ENCODE measurements at places on chromosomes 3 and 15. TPM values are rescaled to one million over a fixed set of nuclear protein-coding genes. Genes with fewer than 3 reads are reported as not detected.

Gene SLC6A1
- total RNA-seq: not detected

Gene TM6SF1
- total RNA-seq: 0.14 TPM

Gene HGD
- total RNA-seq: not detected

Gene CPN2
- total RNA-seq: not detected

Gene PPARG
- 13.2 TPM for total RNA-seq

Gene ITIH1
- total RNA-seq: not detected

Gene TYRO3
- total RNA-seq: 10.7 TPM

- no peak for DNase-seq
Observed at GRCh38 chr3:53498806-53499641, 4.6 kb downstream of the CACNA1D start.

- DNase-seq: no peak
Observed at GRCh38 chr3:8581806-8582445, 62.7 kb downstream of the SSUH2 start.

GRCh38 chr3:3847994-3848922 is 49.0 kb downstream of the LRRN1 start:
- no peak for DNase-seq

GRCh38 chr15:39622660-39623516 is 42.0 kb downstream of the THBS1 start:
- DNase-seq: no peak

- DNase-seq: no peak
Observed at GRCh38 chr15:38071211-38071972, 137.0 kb downstream of the TMCO5A start.

DNA sequence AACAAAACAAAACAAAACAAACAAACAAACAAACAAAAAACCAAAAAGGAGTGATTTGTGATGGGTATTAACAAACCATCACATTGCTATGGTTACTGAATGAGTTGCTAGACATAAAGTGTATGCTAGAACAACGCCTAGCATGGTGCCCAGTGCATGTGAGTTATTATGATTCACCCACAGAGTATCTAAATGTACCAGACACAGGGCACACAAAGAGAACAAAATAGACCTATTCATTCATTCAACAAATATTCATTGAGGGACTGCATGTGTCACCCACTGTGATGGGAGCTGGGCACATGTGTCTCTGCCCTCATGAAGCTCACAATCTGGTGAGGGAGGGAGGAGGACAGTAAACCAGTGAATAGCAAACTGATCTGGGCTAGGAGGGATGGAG is 11.6 kb upstream of the ACAN start:
- DNase-seq: no peak

DNA sequence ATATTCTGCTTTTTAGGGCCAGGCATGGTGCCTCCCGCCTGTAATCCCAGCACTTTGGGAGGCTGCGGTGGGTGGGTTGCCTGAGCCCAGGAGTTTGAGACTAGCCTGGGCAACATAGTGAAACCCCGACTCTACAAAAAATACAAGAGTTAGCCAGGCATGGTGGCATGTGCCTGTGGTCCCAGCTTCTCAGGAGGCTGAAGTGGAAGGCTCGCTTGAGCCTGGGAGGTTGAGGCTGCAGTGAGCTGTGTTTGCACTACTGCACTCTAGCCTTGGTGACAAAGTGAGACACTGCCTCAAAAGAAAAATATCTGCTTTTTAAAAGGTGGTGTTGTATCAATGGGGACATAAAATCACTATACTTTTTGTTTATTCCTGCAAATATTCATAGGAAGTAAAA is 112.8 kb downstream of the C3orf38 start:
- DNase-seq: no peak

- DNase-seq: no peak
Observed at GRCh38 chr15:101520395-101520794, 30.9 kb upstream of the PCSK6 start.

- peak; percentile 59 for DNase-seq
Observed at GRCh38 chr3:123780656-123781055, 103.5 kb downstream of the MYLK start.

GRCh38 chr3:125151916-125152315 is 60.6 kb downstream of the SLC12A8 start:
- no peak for DNase-seq

- peak; percentile 42 for DNase-seq
Observed at GRCh38 chr15:51403072-51403878, 61.8 kb downstream of the GLDN start.

DNA sequence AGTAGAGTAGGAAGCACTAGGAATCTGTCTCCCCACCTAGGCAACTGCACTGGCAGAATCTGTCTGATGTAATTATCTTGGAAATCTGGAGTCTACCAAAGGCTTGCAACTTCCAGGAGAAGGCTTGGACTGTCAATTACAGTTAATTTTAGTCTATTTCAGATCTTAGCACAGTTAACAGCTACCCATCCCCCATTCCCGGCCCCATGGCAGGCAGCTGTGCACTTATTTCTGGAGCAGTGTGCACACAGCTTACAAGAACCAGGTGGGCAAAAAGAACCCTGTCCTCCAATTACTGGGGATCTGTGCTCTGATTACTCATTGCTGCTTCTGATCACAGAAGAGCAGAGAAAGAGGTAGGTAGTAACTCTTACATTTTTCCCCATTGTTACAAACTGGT is 12.3 kb upstream of the CDAN1 start:
- no peak for DNase-seq

- no peak for DNase-seq
Observed at GRCh38 chr3:114338651-114339357, 45.0 kb downstream of the TIGIT start.

GRCh38 chr15:60469893-60470641 is 8.9 kb downstream of the ICE2 start:
- DNase-seq: no peak

DNA sequence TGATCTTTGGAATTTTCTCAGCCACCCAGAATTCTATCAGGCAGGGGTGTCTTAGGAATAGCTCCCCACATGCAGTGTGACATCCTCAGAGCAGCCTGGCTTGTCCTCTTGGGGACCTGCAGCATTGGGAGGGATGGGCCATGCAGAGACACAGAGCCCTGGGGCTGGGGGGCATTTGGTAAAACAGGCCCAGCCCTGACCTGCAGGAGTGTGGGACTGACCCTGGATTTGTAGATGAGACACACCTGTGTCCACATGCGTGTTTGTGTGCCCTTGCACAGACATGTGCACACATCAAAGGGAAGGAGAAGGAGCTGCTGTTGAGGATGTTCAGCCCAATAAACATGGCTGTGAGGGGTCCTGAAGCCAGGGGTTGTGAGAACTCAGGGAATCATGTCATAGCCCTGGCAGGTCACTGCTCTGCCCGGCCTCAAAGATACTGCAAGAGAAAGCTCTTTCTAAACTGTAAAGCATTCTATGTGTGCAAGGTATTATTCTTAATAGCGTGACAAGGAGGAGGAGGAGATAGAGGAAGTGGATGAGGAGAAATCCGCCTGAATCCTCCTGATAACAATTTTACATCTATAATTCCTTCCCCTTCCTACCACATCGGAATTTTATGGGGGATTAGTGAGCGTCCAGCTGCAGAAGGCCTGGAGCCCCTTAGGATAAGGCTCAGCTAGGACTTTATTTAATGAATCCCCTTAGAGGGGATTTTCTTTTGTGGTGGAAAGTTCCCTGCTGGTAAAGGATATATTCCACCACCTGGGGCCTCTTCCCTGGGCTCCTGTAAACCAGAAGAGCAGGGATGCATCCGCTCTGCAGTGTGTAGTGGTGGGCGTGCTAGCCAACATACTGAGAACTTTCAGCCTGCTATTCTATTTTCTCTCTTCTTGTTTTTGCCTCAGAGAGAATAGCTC is 245.5 kb downstream of the EPHB1 start:
- no peak for DNase-seq

- no peak for DNase-seq
Observed at GRCh38 chr15:34434627-34435305, 2.8 kb downstream of the GOLGA8A start.

GRCh38 chr3:4778119-4778518 is 201.1 kb upstream of the BHLHE40 start:
- DNase-seq: no peak

DNA sequence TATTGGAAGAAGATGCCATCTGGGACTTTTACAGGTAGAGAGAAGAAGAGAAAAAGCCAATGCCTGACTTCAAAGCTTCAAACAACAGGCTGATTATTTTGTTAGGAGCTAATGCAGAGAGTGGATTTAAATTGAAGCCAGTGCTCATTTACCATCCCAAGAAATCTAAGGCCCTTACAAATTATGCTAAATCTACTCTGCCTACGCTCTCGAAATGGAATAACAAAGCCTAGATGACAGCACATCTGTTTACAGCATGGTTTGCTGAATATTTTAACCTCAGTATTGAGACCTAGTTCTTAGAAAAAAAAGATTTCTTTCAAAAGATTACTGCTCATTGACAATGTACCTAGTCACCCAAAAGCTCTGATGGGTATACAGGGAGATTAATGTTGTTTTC is 16.2 kb downstream of the ARL14 start:
- DNase-seq: no peak

DNA sequence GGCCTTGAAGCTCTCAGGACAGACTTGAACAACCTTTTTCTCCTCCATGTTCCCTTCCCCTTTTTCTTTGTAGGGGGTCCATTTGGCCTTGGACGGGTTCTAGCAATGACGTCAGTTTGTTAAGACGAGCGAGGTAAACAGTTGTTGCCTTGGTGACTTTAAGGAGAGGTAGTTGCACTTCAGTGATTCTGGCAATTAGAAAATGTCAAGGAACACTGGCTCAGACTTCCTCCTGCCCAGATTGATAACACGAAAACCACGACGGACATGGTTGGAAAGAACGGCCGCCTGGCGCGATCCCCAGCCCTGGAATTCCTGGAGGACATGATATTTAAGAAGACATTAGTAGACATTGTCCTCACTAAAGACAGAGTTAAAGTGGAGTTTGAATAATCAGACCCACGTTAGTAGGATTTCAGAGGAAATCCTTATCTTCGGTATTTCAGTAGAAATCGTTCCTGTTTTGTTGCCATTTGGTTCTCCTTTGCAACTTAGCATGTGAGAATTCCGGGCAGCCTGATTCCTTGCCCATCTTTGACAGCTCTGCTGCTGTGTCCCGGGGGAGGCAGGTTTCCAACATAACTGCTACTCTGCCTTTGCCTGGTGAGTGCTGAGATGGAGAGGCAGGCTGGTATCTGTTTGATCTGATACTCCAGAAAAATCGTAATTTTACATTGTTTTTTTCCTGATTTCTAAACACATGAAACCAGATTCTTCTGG is 87.3 kb downstream of the ST6GAL1 start:
- DNase-seq: no peak

DNA sequence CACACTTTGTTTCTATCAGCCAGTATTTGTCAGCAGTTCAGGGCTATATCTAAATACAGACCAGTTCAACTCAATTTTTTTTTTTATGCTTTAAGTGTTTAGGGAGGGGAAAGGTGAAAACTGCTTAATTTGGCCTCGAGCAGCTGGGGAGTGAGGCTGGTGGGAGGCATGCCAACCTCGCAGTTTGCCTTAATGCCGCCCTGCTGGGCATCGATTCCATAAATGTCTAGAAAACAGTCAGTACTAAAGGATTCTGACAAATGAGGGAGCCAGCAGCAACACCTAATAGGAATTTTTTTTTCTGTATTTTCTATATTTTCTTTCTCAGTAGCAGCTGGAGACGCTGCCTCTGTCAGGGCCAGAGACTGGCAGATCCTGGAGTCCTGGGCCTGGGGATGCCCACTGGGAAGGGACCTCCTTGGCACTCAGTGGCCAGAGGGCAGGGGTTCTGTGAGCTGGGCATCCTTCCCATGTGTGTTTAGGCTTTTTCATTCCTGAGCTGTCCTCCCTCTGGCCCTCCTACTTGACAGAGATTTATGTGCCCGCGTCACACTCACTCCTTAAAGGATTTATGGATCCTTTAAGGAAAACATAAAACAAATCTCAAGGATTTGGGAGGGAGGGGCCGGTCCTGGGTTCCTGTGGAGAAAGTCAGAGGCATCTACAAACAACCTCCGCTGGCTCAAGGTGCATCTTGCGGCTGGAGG is 117.8 kb downstream of the WNT5A start:
- DNase-seq: no peak
